ENCODE measurements at places on chromosomes 1 and 21.

GRCh38 chr1:19643602-19644394 is at the start of gene NBL1:
NBL1 (plus strand) TSS chr1:19644311; CDS start chr1:19655031, 10,720 bp downstream.
- DNase-seq: no peak

- DNase-seq: peak; percentile 31
Observed at GRCh38 chr1:236281198-236281653, 532 bp downstream of the ERO1B start.

GRCh38 chr1:169601096-169601881 is 15.0 kb upstream of the F5 start:
- DNase-seq: no peak

DNA sequence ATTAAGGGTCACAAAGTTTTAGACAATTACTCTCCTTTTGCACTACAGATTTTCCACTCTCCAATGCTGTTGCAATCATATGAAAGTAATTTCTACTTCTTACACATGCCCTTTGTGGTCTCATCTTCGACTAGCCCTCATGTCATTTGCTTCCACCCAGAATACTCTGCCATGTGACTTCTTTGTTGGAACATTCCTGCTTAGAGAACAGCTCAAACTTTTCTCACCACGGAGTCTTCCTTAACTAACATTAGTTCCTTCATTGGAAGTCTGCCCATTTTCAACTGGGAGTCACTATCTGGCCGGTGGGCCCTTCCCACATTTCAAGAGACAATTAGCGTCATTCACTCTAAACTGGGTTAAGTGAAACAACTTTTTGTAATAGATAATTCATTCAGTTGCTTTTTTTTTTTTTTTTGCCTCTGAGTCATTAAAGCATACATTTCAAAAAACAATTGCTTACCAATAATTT is 142.6 kb upstream of the PALMD start:
- DNase-seq: no peak

GRCh38 chr1:204648576-204648975 is 37.0 kb downstream of the LRRN2 start:
- no peak for DNase-seq

DNA sequence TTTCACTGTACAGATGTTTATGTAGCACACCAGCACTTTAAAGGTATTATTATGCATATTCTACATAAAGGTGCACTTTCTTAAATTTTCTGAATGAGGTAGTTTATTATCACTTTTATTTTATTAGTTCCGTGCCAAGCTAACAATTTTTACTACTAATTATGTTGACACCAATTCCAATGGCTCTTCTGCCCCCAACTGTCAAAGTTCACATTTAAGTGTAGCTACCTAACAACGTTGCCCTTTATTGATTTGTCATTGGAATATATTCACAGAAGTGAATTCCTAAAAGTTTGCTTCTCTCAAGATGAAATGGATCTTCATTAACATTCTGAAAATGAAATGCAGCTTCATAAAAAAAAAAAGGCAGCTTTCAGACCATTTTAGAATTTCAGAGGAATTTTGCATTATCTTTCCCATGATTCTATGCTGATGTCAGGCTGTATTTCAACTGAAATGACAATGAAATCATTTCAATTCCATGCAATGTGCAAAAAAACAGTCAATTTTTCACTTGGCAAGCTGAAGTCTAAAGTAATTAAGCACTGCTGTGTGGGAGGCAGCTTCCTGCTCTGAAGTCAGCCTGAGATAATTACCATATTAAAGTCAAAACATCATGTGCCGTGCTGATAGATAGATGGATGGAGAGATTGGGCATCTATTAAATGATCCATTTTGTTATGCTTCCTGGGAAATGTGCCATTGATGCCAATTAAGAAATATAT is 229.2 kb downstream of the TTLL7 start:
- no peak for DNase-seq

GRCh38 chr1:161954466-161954865 is 69.2 kb downstream of the OLFML2B start:
- no peak for DNase-seq

GRCh38 chr21:45370575-45370974 is 34.4 kb upstream of the COL18A1 start:
- no peak for DNase-seq

- no peak for DNase-seq
Observed at GRCh38 chr1:164155347-164155746, 403.6 kb upstream of the PBX1 start.

GRCh38 chr21:42530167-42530518 is 16.5 kb downstream of the SLC37A1 start:
- DNase-seq: no peak

- no peak for DNase-seq
Observed at GRCh38 chr1:109259674-109260557, 10.6 kb downstream of the CELSR2 start.

- DNase-seq: no peak
Observed at GRCh38 chr1:199312626-199313025, 673.8 kb downstream of the PTPRC start.

DNA sequence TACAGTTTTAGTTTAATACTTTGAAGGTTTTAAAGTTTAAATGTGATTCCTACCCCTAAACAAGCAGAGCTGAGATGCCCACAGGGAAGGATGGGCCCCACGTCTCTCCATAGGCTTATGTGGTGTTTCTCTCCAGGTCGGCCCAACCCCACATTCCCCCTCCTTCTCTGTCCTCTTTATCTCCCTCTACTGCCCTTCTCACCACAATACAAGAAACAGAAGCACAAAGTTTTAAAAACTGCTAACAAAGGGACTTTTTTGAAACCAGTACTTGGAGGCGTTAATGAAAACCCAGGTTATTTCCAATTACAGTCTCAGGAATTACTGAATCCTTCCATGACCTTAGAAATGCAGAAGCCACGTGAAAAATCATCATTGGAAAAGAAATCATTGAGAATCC is 324.0 kb downstream of the NTNG1 start:
- no peak for DNase-seq

DNA sequence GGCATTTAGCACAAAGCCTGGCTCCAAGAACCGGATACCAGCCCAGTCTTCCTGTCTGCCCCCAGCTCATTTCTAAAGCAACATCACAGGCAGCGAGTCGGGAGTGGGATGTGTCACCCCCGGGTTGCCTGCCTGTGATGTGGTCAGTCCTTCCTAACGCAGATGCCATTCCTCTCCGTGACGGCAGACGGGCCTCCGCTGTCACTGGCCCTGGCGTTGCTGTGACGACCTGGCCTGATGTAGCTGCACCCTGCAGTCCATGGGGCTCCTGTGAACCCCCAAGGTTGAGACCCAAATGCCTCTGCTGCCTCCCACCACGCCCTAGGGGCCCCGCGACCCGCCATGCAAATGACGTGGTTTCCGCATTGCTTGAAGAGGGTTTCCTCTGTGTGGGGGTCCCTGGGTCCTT is 12.3 kb downstream of the TNFRSF1B start:
- no peak for DNase-seq

DNA sequence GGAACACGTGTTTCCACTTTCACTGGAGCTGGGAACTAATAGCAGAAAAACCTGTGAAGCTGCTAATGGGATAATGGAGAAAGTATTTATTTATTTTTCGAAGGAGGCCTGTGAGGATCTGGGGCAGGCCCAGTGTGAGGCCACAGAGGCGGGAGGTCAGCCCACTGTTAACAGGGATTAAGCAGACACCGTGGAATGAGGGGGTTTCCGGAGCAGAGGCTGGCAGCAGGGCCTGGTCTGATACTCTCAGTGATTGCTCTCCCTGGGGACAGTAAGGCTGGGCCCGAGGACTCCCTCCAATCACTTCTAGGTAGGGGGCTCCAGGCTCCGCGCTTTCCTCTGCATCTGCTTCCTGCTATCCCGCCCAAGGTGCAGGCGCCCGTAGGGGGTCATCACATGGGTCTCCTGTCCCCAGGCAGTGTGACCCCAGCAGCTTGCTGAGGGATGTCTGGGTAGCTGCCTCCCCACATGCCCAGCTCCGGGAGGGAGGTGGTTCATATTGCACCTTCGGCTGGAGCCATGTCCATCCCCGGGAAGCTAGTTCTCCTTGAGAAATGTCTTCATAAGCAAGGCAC is 28.8 kb upstream of the CDCA8 start:
- no peak for DNase-seq

DNA sequence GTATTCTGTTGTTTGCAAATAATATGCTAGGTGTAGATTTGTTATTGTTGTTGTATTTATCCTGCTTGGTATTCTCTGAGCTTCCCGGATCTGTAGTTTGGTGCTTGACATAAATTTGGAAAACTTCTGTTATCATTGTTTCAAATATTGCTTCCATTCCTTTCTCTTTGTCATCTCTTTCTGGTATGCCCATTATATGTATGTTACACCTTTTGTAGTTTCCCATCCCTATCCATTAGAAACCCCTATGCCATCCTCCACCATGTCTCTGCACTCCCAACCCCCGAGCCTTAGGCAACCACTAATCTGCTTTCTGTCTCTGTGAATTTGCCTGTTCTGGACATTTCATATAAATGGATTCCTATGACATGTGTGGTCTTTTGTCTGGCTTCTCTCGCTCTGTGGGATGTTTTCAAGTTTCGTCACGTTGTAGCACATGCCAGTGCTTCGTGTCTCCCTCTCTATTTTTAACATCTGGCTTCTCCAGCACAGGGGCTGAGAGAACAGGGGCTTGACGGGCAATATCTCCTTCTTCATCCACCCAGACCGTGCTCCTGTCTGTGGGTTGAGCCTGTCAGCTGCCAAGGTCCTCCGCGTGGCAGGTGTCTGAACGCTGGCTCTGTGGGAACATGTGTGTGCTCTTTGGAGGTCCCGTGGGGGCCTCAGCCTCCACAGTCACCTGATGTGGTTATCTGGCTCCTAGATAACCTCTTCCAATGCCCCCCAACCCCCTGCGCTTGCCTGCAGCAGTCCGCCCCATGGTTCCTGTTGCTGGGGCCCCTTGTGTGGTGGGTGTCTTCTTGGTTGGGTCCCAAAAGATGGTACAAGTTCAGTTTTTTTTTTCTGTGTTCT is 32.8 kb upstream of the MAN1C1 start:
- DNase-seq: no peak

GRCh38 chr1:36482724-36483388 is at the start of gene CSF3R:
CSF3R (minus strand) TSS chr1:36482913; CDS start chr1:36479496, 3,417 bp downstream.
- no peak for DNase-seq

DNA sequence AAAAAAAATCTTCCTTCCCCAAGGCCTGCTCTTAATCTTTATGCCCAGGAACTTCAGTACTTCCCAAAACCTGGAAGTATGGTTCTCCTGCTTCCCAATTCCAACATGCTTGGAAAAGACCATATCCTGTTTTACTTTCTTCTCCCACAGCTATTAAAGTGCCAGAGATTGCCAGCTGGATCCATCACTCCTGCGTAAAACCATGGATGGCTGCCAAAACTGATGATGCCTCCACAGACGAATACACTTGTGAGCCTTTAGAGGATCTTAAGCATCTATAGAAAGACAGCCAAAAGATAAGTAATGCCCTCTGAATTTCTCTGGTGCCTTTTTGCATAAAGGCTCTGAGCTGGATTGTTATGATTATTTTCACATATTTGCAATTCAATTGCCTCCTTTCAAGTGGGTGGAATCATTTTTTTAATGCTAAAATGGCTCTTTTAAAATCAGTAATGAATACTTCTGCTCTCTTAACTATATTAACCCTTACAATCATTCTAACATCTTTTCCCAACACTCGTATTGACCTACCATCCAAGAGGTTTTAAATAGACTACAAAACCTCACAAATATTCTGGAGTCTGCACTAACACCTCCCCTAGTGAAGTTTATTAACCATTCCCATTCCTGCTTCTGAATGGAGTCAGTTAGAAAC is 1807.8 kb downstream of the BRINP3 start:
- DNase-seq: no peak

GRCh38 chr1:19204446-19205266 is 5.4 kb downstream of the UBR4 start:
- DNase-seq: no peak

- DNase-seq: no peak
Observed at GRCh38 chr1:162405800-162406199, 6.1 kb downstream of the SH2D1B start.

GRCh38 chr1:52602856-52603600 is 857 bp downstream of the GPX7 start:
- no peak for DNase-seq

DNA sequence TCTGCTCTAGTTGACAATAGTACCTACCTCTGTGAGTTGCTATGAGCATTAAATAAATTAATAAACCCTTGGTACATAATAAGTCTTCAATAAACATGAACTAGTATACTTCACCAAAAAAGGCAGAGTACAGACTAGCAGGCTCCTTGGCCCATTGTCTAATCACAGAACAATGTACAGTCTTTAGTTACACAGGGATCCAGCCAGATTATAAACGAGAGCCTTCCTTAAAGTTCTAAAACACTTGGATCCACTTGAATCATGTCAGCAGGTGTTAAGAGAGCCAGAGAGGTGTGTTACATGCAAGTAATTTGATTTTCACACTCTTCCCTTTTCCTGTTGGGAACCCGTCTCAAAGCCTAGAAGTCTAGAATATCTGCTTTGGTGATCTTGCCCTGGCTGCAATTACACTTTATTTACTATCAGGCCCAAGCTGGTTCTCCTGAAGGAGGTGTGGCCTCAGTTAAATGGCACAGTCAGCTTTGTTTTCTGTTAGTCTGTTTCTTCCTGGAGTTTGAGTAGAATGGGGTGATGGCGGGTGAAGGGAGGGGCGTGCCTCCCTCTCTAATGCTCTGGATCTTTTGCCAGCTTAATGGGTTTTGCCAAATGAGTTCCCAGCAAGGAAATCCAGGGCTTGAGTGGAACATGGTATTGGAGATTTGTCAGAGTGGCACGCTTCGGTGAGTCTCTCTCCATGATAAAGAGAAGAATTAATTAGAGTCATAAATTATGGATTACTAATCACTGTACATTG is 570.9 kb upstream of the CAMK1G start:
- no peak for DNase-seq

- no peak for DNase-seq
Observed at GRCh38 chr1:109466125-109466451, 258 bp upstream of the SYPL2 start.

- DNase-seq: no peak
Observed at GRCh38 chr1:100394285-100394684, 42.0 kb downstream of the CDC14A start.

GRCh38 chr21:39016740-39017315 is 166.4 kb downstream of the PSMG1 start:
- no peak for DNase-seq

DNA sequence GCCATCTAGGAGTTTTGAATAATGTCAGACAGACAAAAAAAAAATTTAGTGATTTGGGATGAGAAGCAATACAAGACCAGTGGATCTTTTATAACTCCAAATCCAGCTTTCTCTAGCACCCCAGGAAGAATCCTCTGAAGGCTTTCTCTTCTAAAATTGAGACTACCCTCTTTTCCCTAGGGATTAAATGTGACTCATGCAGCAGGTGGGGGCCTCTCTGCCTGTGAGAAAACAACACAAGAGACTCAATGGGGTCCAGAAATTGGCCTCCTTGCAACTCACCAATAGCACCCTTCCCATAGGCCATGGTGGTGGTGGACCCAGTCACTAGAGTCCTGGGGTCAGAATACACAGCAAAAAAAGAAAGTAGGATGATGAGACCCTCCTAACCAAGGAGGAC is 120.3 kb upstream of the ATP1A1 start:
- DNase-seq: no peak

GRCh38 chr1:6178751-6179563 is 1.2 kb downstream of the CHD5 start:
- no peak for DNase-seq

All from endothelial cell (in vitro differentiated cells).